T-helper 9 cell (primary cell): ENCODE measurements at places on chromosomes 1 and 21.

DNA sequence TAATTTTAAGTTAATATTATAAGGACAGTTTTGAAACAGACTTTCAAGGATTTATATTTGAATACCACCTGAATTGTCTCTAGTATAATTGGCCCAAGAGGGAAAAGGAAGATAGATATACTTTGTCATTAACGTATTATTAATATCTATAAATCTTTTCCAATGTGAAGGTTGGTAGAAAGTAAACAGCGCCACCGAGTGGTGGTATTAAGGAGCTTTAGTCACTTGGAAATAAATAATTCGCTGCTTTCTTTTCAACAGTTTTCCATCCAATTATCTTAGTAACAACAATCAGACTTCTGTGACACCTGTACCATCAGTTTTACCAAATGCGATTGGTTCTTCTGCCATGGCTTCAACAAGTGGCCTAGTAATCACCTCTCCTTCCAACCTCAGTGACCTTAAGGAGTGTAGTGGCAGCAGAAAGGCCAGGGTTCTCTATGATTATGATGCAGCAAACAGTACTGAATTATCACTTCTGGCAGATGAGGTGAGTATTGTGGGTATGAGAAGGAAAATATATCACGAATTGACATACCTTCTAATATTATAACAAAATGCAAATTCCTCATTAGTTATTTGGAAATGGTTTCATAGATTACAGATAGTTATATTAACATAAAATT is 37.7 kb downstream of the SH3GLB1 start:
- peak; percentile 37 for DNase-seq

DNA sequence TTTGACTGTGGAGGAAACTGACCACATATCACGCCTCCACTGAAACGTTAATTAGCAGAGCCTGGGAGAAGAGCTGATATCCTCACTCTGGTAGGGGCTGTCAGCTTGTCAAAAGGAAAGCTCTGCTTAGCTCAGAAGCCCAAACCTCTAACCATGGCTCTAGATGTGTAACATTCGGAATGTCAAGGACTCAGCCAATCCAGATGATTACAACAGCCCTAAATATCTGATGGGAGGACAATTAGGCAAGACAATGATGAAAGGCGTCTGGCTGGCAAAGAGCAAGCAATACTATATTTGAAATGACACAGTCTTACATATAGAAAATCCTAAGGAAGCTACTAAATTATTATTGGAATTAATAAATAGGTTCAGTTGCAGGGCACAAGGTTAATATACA is 45.7 kb upstream of the COX20 start:
- DNase-seq: no peak

- DNase-seq: no peak
Measured at GRCh38 chr1:236240675-236241074, 41.1 kb downstream of the ERO1B start.

DNA sequence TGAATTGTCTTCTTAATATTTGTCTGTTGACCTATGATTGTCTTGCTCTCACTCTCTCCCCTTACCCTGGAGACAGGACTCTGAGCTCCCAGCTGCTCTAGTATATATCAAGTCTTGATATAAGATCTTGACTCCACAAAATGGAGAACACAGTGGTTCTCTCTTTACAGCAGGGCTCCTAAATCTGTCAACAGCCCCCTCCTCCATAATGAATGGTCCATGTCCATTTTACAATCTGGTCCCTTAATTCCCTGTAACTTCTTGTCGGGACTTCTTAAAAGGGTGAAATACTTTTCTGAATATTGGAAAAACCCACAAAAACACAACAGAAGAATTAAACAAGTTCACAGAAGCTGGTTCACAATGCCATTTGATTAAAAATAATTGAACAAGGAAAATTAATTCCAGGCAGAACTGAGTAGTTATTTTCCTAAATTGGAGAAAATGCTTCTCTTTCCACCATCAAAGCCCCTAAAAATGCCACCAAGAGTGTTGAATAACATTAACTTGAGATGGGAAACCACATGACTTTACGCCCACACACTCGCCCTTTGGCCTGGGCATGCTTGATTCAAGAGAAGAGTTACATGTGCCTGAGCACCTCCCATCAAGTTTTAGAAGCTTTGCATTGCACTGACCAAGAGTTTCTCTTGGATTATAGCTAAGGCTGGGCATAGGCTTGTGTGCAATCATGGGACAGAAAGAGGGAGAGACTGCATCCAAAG is 109.8 kb downstream of the TOMM20 start:
- no peak for DNase-seq

- DNase-seq: no peak
Measured at GRCh38 chr21:33202464-33203363, 27.0 kb upstream of the IFNAR2 start.

GRCh38 chr21:44722731-44723130 is 11.4 kb upstream of the TSPEAR start:
- no peak for DNase-seq

DNA sequence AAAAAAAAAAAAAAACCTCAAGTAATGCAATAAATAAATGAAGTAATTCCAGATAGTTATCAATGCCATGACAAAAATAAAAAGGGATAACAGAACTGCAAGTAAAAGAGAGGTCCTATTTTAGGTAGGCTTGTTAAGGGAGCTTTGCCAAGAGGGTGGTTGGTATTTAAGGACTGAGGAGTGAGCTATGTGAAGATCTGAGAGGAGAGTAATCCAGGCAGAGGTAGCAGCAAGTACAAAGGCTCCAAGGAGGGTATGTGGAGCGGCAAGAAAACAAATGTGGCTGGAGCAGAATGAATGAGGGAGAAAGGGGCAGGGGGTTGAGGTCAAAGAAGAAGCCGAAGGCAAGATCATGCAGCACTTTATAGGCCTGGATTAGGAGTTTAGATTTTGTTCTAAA is 59.9 kb upstream of the CDC42BPA start:
- DNase-seq: no peak

DNA sequence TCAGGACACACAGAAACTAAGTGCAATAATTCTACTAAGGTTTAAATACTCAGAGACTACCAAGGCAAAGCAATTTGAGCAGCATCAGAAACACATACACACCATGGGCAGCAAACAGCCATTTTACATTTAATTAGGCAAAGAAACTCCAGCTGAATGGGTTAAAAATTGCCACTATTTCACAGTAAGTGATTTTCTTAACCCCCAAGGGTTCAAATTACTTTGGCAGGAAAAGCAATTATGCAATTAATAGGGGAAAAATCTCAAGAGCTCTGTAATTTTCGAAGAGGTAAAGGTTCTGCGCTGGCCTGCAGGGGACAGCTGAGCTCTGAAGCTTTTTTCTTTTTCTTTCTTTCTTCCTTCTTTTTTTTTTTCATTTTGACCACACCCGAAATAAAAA is 206.2 kb upstream of the RRP15 start:
- DNase-seq: no peak

GRCh38 chr1:240399381-240399780 is 212.6 kb downstream of the GREM2 start:
- no peak for DNase-seq

- DNase-seq: no peak
Measured at GRCh38 chr1:213393860-213394259, 342.8 kb downstream of the RPS6KC1 start.

GRCh38 chr1:58786184-58786926 is 2.5 kb upstream of the JUN start:
- no peak for DNase-seq

- no peak for DNase-seq
Measured at GRCh38 chr1:227897704-227898438, 49.9 kb downstream of the WNT9A start.

GRCh38 chr1:23964790-23965740 is 5.4 kb downstream of the PNRC2 start:
- no peak for DNase-seq

DNA sequence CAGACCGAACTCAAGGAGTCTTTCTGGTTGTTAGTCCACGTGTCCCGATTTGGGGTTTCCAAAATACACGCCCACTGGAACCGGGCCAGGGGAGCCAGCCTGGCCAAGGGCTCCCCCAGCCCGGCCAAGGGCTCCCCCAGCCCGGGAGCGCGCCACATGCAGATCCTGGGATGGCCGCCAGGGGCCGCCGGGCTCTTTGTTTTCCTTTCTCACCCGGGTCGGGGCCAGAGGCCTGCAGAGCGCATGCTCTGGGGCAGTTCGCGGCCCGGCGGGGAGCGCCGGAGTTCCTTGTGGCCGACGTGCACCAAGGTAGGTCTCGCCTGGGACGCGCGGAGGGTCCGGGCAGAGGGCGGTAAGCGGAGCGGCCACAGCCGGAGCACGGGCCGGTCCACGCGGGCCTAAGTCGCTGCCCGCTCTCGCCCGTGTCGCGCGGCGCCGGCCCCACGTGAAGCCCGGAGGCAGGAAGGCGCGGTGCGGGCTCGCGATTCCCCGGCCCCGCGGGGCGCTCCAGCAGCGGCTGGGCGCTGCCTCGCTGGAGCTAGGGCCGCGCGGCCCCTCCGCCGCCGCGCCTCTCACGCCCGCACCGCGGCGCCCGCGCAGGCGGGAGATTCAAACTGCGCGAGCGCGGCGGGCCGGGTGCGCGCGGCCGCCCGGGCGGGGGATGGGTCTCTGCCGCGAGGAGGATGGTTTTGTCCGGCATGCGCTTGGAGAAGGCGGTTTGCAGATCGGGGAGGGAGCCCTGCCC is 12.3 kb downstream of the RCC1 start:
- DNase-seq: peak; percentile 84

DNA sequence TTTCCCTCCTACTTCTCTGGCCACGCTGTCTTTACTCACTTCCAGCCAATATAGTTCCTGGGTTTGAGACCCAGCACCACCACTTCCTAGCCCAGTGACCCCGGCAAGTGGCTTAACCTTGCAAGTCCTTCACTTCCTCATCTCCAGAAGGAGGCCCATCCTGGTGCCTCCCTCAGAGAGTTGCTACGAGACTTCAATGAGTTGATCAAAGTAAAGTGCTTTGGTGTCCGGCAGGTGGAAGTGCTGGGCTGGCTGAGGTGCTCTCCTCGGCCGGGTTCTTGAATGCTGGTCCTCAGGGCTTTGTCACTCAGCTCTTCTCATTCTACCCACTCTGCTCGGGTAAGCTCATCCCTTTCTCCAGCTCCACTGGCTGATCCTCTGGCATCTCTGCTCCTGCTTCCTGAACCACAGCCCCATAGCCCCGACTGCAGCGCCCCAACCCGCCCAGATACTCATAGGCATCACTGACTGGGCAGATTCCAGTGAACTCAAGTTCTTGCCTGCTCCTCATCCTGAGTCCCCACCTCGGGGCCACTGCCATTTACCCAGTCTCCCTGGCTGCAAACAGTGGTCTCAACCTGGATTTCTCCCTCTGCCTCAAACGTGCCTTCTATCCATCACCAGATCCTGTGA is 75.8 kb upstream of the WNT4 start:
- no peak for DNase-seq

- no peak for DNase-seq
Measured at GRCh38 chr1:63411066-63411465, 43.6 kb downstream of the ALG6 start.

DNA sequence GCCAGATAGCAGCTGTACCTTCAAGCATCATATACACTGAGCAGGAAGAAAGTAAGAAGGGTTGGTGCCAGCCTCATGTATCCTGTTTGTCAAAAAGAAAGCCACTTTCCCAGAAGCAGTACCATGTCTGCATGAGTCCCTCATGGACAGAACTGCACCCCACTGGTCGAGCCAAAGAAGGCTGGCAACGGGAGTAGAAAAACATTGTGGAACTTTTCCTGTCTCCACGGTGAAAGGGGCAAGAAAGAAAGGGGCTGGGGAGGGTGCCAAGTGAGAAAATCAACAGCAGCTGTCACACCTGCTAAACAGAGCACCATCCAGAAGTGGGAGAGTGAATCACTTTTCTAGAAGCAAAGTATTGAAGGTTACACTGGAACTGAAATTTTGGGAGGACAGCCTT is 621.7 kb downstream of the LMO4 start:
- no peak for DNase-seq

GRCh38 chr1:18540136-18540765 is 59.5 kb downstream of the KLHDC7A start:
- DNase-seq: no peak

DNA sequence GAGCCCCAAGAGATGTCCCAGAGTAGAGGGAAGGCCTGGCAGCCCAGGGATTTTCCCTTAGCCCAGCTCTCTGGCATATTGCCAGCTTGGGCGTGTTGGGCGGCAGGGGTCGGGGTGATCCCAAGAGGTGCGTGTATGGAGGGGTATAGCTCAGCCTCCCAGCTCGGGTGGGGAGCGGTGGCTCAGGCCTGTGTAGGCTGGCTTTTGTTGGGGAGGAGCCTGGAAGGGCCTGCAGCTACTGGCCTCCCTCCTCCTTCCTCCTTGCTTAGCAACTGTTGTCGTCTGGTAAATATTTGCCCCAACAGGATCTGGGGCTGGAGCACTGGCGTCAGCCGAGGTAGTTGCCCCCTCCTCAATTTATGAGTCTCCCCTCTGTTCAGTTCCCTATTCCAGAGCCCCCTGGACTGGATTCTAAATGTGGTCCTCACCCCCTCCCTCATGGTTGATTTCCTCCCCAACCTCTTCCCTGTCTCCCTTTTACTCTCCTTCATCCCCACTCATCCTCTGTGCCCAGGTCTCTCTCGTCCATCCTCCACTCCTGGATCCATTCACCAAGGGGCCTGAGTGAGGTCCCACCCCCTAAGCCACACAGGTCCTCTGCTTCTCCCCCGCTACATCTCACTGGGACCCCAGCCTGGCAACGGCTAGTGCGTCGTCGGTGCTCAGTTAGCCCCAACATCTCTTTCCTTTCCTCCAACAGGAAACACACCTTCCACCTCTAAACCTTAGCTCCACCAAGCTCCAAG is 10.3 kb upstream of the LMNA start:
- DNase-seq: peak; percentile 64

DNA sequence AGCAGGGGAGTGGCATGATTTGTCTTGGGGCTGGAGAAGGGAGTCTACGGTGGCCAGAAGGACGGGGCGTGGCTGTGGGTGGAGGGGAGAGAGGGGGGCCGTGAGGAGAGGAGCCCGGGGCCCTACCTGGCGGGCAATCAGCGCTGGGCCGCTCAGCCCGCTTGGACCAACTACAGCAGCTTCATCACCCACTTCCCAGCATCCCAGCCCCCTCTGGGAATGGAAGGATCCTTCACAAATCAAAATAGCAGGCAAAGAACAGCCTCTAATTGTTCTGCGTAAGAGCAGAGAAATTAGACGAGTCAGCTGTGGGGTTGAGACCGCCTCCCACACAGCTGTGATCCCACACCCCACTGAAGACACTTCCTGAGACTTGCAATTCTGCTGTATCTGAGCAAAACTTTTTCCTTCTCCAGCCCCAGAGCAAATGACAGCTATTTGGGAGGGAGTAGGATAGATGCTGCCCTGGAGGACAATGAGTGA is 43.5 kb downstream of the OPRD1 start:
- DNase-seq: no peak
